ENCODE measurements at places on chromosomes 3 and 15.

DNA sequence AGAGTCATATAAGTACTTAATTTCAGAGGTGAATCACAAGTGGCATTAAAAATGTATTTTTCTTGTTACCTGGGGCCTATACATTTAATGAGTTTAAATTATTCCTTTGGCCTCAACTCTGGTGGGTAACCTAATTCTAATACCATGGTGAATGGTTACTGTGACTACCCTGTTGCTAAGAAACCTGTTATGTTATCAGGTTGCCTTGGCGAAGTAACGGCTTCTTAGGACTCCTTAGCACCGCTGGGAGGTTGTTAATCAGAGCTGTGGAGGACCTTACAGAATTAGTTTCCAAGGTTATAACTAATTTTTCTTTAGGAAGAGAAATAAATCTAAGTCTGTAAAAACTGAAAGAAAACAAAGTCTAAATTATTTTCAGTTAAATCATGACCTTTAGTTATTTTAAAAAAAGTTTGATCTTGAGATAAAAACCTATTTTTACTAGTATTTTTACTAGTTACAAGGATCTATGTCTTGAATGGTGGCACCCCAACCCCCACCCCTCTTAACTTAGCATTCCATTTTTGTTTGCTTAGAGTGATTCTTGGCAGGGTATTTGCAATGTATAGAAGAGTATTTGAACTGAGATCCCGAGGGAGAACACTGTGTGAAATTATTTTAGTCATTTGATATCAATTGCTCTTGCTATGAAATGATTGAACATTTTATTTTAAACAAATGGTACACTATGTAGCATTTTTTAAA is 155.5 kb downstream of the FNDC3B start:
- DNase-seq: no peak

- no peak for DNase-seq
Observed at GRCh38 chr3:148625991-148626390, 71.7 kb upstream of the AGTR1 start.

DNA sequence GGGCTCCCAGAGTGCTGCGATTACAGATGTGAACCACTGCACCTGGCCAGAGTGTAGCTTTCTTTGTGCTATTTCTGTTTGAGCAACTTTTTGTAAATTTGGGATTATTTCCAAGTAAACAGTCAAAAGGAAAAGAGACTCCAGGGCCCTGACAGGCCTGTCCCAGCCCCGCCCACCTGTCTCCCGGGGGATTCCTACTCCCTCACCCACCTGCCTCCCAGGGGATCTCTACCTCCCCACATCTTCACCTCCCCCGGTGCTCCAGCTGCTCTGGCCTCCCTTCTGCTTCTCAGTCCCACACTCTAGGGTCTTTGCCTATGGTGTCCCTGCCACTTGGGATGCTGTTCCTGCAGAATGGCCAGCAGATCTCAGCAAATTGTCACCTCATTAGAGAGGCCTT is 7.0 kb downstream of the RHCG start:
- no peak for DNase-seq

DNA sequence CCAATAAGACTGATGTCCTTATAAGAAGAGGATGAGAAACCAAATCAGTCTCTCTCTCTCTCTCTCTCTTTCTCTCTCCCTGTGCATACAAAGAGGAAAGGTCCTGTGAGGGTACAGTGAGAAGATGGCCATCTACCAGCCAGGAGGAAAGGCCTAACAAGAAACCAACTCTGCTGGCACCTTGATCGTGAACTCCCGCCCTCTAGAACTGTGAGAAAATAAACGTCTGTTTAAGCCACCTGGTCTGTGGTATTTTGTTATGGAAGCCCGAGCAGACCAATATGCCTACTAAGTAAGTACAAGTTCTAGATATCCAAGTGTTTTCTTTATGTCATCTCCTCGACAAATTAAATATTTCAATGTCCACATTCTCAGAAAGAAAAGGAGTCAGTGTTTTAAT is 44.9 kb upstream of the TMC3 start:
- DNase-seq: no peak

DNA sequence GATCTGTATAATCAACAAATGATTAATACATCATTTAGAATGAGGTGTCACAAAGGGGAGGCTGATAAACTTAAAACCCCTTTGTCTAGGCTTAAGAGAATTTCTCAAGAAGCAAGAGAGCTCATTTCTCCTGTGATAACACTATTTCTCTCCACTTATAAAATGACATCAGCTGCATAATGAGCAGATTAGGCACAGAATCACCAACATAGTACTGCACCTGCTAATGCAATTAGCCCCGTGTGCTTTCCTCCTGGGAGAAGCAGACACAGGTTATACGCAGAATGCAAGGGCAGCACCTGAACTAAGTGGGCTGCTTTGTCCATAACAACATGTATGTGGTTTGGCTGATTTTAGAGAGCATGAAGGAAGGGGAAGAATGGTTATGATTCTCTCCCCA is 515.3 kb upstream of the CFAP20DC start:
- no peak for DNase-seq

DNA sequence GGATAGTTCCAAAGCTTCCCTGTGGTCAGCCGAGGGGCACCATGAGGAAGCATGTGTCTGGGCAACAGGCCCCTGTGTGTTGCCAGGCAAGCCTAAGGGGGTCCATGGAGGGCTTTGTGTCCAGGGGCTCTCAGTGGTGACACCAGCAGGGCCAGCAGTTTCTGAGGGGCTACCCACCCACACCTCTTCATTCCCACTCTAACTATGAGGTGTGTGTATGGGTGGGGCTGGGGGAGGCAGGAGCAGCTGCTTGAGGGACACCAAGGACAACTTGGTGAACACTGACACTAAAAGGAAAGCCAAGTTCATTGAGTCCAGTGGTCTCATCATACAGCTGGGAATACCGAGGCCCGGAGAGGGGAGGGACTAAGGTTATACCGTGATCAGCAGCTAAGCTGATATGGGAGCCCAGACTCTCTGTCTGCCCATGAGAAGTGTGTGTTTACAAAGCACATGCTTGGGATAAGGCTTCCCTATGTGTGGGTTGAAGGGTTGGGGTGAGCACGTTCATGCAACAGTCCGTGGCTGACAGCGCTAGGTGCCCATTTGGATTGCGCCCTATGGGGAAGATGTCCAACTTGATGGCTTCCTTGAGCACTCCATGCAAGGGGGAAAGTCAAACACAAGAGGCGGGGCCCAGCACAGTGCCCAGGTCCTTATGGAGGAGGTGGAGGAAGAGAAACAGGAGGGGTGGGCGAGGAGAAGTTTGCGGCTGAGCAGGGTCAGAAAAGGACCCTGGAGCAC is 34.8 kb upstream of the CHRNB4 start:
- no peak for DNase-seq

DNA sequence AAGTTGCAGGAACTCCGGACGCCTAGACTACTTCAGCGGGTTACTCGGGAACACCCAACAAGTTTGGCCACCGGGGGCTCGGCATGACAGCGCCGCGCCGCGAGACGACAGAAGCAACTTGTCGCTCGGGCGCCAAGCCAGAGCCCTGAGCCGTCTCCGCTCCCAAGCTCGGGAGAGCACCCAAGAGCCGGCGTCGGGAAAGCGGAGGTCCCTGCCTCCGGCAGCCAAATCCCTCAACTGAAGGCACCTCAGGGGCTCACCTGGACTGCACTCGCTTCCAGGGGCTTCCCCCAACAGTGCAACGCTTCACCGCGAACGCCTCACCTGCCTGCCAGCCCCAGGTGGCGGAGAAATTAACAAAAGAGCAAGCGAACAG is 640 bp downstream of the MB21D2 start:
- DNase-seq: no peak

DNA sequence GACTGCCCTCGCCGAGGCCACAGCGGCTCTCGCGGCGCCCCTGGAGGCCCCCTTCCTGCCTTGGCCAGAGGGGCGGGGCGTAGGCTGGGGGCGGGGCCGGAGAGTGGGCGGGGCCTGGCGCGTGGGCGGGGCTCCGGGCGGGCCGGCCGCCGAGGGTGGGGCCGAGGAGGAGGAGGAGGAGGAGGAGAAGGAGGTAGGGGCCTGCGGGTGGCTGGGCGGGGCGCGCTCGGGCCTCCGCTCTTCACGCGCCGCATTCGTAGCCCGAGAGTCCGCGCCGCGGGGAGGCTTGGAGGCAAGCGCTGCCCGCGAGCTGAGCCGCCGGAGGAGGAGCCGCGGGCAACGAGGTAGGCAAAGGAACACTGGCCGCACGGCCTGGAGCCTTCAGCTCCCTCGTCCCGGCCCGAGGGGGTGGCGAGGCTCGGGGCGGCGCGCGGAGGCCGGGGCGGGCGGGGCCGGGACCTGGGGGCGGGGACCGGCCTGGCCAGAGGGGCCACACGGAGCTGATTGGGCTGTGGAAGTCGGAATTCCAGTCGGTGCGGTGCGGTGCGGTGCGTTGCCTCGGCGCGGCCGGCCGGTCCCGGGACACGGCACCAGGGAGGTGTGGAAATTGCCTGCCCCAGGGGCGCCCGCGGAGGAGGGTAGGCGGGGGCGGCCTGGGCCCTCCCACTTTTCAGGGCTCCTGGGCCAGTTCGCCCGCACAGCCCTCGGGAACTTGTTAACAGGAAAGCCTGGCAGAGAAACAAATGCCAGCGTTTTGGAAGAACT is at the start of gene PPP2R3A:
Gene PPP2R3A (plus strand): TSS at position 223 of the 765 bp plus-strand sequence. CDS start 35,771 bp downstream, outside the sequence.
- peak; percentile 42 for DNase-seq

DNA sequence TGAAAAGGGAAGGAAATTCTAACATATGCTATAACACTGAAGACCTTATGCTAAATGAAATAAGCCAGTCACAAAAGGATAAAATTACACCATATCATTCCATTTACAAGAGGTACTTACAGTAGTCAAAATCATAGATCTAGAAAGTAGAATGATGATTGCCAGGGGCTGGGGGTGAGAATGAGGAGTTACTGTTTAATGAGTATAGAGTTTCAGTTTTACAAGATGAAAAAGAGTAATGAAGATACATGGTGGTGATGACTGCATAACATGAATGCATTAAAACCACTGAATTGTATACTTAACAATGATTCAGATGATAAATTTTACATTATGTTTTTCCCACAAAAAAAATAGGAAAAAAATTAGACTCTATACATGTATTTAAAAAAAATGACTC is 152.6 kb downstream of the SCAPER start:
- no peak for DNase-seq

GRCh38 chr3:22091329-22091728 is 340.3 kb upstream of the ZNF385D start:
- DNase-seq: no peak

GRCh38 chr3:112345681-112346080 is 12.7 kb downstream of the CD200 start:
- no peak for DNase-seq

GRCh38 chr3:38222032-38222634 is 43.5 kb upstream of the SLC22A13 start:
- DNase-seq: no peak

GRCh38 chr3:148006508-148006907 is 597.3 kb downstream of the ZIC1 start:
- no peak for DNase-seq

DNA sequence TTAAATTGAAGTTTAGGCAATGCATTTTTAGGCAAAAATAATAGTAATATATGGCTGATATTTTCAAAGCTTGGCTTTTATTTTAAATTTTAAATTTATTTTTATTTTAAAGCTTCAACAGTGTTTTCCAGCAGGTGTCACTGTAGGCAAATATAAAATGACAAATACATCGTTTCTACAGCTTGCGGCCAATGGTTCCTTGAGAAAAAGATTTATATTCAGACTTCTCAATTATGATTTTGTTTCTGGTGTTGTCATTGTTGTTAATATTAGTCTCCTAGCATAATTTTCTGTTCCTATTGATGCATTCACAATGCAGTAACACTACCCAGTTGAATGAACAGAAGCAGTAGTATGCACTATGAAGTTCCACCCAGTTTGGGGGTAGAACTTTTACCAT is 220.7 kb upstream of the DNAJC19 start:
- DNase-seq: no peak

GRCh38 chr3:9291821-9292410 is 42.5 kb upstream of the SRGAP3 start:
- no peak for DNase-seq

- no peak for DNase-seq
Observed at GRCh38 chr3:16466822-16467221, 46.7 kb downstream of the RFTN1 start.

DNA sequence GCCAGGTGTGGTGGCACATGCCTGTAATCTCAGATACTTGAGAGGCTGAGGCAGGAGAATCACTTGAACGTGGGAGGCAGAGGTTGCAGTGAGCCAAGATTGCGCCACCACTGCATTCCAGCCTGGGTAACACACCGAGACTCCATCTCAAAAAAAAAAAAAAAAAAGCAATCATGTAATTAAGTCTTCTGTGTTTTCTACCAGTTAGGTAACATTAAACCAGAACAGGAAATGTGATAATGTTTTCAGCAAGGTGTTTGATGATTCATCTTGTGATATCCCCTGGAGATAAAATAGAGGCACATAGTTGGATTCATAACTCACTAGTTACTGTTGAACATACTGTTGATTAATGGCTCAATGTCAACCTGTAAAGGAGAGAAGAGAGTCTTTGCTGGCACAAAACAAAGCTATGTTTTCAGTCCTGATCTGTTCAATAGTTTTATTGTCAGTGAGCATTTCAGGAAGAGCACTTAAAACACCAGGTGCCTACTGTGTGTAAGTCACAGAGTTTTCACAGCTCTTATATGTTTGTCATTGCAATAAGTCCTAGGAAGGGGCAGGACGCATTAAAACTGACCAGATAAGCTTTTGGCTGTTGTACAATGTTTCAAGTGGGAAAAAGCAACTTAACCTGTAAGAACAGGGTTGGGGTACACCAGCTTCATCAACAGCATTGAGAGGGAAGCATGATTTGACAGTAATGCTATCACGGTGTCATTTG is 19.5 kb downstream of the DNAJB11 start:
- DNase-seq: no peak

- DNase-seq: no peak
Observed at GRCh38 chr3:183122257-183122932, 23.1 kb upstream of the MCCC1 start.

DNA sequence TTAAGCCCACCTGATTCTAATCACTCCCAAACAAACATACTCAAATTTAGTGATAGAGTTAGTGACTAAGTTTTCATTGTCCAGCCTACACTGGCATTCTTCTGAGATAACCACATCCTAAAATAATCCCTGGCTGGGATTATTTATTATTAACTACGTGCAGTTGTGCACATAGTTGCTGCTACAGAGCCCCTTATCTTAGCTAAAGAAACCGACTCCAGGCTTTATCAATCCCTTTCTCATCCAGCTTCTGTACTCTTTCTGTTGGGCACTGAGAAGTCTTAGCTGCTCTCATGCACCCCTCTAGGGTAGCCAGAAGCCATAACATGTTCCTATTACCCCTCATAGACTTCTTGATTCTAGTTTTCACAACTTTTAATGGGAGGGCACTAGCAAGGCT is 208.7 kb downstream of the MBNL1 start:
- no peak for DNase-seq

- no peak for DNase-seq
Observed at GRCh38 chr3:14877469-14877868, 58.7 kb downstream of the FGD5 start.

DNA sequence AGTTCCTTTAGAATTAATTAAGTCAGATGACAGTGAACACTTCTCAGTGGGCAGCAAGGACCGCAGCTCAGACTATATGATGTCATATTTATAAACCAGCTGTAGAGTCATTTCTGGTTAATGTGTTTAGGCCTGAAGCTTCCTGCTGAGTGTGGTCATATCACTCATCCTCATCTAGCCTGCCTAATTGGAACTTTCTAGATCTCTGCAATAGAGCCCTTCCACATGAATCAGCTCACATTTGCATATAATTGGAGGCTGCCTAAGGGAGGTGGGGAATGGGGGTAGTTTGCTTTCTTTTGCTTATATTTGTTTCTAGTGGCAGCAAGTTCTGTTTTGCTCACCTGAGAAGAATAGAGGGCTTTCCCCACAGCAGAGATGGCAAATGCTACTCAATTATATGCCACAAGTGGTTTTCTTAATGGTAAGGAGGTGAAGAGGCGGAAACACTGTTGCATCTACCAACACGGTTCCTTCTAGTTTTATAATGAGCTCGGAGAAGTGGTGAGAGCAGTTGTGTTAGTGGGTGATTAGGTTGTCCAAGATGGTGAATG is 148.1 kb downstream of the KLHL25 start:
- DNase-seq: peak; percentile 16

All from effector memory CD4-positive, alpha-beta T cell (primary cell).